Ovary (tissue), 10 donors: ENCODE measurements at places on chromosomes 3 and 15. TPM values are rescaled to one million over a fixed set of nuclear protein-coding genes. Genes with fewer than 3 reads are reported as not detected.
A peak's percentile ranks its signal among the peaks of the same experiment; 100 is the strongest.

Gene KLF15
- 37.1 TPM for total RNA-seq

Gene ONECUT1
- total RNA-seq, result 0.28 TPM

Gene FAIM
- total RNA-seq, result 27.5 TPM

Gene MEIS2
- 43.3 TPM for total RNA-seq

Gene CCR5
- total RNA-seq, result 2.1 TPM

DNA sequence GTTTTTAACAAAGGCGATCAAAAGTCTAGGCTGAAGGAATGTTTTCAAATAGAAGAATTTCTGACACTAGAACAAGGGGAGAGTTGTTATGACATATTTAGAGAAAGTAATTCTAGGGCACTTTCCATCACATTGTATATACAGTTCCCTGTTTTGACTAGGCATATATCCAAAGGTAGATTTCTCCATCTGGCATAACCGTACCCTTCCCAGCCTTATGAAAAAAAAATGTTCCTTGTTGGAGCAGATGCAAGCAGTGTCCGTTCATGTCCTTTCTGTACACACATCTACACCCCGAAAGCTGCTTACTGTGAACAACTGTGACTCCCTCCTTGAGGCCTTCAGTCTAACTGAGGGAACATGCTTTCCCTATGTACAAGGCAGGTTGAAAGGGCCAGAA, 271.7 kb upstream of the GBE1 start:
- DNase-seq, result no peak
- no peaks in the 10 kb centered on the region for H3K27me3 ChIP-seq
- H3K36me3 ChIP-seq, result no peaks in the 10 kb centered on the region
- no peak overlapping the region for H3K27ac ChIP-seq
- H3K4me3 ChIP-seq, result no peak overlapping the region

DNA sequence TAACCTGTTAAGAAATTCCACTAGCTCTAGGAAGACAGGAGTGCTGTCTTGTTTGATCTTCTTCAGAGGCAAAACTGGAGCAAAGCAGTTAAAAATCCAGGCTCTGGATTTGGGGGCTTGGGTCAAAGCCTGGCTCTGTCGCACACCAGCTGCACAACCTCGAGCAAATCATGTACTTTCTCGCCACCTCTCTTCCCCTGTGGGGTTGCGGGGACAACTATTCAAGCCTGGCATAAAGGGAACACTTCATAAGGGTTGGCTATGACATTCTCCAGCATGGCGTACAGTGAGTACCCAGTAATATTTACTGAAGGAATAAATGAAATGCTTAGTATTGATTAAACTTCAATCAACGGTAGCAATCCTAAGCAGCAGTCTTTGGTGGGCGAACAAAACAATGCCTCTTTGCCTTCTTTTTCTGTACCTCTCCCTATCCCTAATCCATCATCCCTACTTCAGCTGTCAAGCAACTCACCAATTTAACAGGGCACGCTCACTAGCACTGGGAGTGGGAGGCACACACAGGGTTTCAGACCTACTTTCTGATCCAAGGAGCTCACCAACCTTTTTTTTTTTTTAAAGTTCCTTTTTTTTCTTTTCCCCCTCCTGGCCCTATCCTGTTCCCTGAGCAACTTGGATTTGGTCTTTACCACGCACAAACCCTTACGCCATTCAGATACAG, 33.0 kb downstream of the GNB5 start:
- no peak overlapping the region for H3K27ac ChIP-seq
- no peak for DNase-seq
- H3K36me3 ChIP-seq, result no peaks in the 10 kb centered on the region
- H3K4me3 ChIP-seq, result no peak overlapping the region

- DNase-seq, result no peak
- H3K4me1 ChIP-seq, result no peaks in the 10 kb centered on the region
- no peaks in the 10 kb centered on the region for H3K36me3 ChIP-seq
- H3K4me3 ChIP-seq, result no peak overlapping the region
- H3K27me3 ChIP-seq, result no peaks in the 10 kb centered on the region
These were observed 510.2 kb upstream of the MDFIC2 start for GRCh38 chr3:70822669-70823068.

DNA sequence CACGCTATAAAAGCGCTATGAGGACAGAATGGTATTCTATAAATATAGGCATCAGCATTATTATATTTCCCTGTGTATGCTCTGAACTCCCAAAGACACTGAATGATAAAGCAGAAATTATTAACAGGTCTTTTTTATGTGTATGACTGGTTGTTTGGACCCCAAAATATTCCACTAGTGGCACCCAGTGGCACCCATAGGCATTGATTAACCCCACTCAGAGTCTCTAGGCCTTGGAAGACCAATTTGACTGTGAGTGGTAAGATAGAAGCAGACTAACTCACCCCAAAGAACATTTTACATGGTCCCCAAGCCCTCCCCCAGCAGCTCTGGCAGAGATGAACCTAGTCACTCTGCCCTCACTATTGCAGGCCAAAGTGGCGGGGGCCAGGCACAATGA, 45.4 kb upstream of the UBE2E1 start:
- no peaks in the 10 kb centered on the region for H3K27me3 ChIP-seq
- no peak overlapping the region for H3K4me3 ChIP-seq
- H3K27ac ChIP-seq, result no peak overlapping the region
- H3K4me1 ChIP-seq, result peaks cover 10% of the 10 kb centered on the region
- no peak for DNase-seq
- H3K36me3 ChIP-seq, result no peaks in the 10 kb centered on the region

GRCh38 chr3:183690402-183690995, 7.1 kb upstream of the YEATS2 start:
- no peak for DNase-seq
- H3K4me3 ChIP-seq, result no peak overlapping the region
- no peaks in the 10 kb centered on the region for H3K36me3 ChIP-seq

- no peaks in the 10 kb centered on the region for H3K36me3 ChIP-seq
- peaks cover 2% of the 10 kb centered on the region for H3K4me1 ChIP-seq
- no peak overlapping the region for H3K4me3 ChIP-seq
- DNase-seq, result no peak
- H3K27ac ChIP-seq, result no peak overlapping the region
These were observed 22.2 kb downstream of the PSTPIP1 start for GRCh38 chr15:77017091-77017660.

- no peaks in the 10 kb centered on the region for H3K27me3 ChIP-seq
- H3K27ac ChIP-seq, result peak overlapping the region; percentile 95
- peak overlapping the region; percentile 85 for H3K4me3 ChIP-seq
- DNase-seq, result no peak
These were observed 1.2 kb downstream of the GOLIM4 start for GRCh38 chr3:168094580-168094876.

- no peak overlapping the region for H3K27ac ChIP-seq
- H3K36me3 ChIP-seq, result no peaks in the 10 kb centered on the region
- H3K27me3 ChIP-seq, result no peaks in the 10 kb centered on the region
- DNase-seq, result no peak
- H3K4me1 ChIP-seq, result peaks cover 3% of the 10 kb centered on the region
These were observed 22.4 kb downstream of the PRKCI start for GRCh38 chr3:170244576-170244975.

- H3K36me3 ChIP-seq, result no peaks in the 10 kb centered on the region
- H3K27me3 ChIP-seq, result no peaks in the 10 kb centered on the region
- peak overlapping the region; percentile 100 for H3K27ac ChIP-seq
- no peaks in the 10 kb centered on the region for H3K4me1 ChIP-seq
- DNase-seq, result no peak
These were observed 869 bp upstream of the TSC22D2 start for GRCh38 chr3:150407051-150407807.

DNA sequence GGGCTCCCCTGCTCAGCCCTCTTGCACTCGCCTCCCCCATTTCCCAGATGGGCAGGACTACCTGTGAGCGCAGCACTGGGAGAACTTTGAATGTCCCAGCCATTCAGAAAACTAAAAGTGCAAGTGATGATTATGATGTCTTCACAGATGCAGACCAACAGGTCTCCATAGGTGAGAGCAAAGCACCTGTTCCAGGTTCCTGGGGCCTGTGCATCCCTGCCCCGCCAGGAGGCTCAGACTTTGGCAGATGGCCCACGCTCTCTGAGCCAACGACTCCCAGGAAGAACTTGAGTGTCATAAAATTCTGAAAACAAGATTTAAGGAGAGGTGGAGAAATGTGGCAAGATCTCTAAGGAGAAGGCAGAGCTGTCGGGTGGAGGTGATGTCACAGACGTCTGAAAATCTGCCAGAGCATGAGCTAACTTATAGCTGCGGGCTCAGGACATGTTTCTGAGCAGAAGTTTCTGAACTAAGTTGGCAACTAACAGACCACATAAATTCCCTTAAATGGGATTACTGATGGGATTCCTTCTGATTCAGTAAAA, 110.8 kb upstream of the IGF1R start:
- no peak for DNase-seq
- H3K27me3 ChIP-seq, result no peaks in the 10 kb centered on the region
- H3K27ac ChIP-seq, result no peak overlapping the region

- H3K27ac ChIP-seq, result no peak overlapping the region
- H3K4me1 ChIP-seq, result no peaks in the 10 kb centered on the region
- H3K36me3 ChIP-seq, result no peaks in the 10 kb centered on the region
- no peaks in the 10 kb centered on the region for H3K27me3 ChIP-seq
- no peak for DNase-seq
- no peak overlapping the region for H3K4me3 ChIP-seq
These were observed 12.4 kb downstream of the SPATA16 start for GRCh38 chr3:173128633-173129032.

- no peaks in the 10 kb centered on the region for H3K27me3 ChIP-seq
- peaks cover 10% of the 10 kb centered on the region for H3K4me1 ChIP-seq
- DNase-seq, result no peak
- peak overlapping the region; percentile 77 for H3K4me3 ChIP-seq
- H3K27ac ChIP-seq, result peak overlapping the region; percentile 99
- no peaks in the 10 kb centered on the region for H3K36me3 ChIP-seq
These were observed 1.4 kb downstream of the HTD2 start for GRCh38 chr3:58307639-58308215.

DNA sequence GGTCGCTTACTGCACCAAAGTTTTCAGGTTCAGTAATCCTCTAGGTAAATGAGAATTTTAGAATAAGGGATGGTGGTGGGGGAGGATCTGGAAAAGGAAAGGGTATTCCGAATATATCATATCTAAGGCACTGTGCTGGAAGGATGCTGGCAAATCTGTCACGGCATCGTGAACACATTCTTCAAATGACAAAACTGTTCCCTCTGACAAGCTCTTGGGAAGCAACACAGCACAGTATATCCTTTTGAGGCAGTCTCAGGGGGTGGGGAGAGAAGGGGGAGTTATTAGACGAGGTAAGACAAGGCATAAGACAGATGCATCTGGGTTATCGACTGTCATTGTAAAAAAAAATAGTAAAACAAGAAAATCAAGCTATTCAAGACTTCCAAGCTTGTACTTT, 289.6 kb upstream of the LRRN1 start:
- H3K27me3 ChIP-seq, result no peaks in the 10 kb centered on the region
- H3K27ac ChIP-seq, result no peak overlapping the region

DNA sequence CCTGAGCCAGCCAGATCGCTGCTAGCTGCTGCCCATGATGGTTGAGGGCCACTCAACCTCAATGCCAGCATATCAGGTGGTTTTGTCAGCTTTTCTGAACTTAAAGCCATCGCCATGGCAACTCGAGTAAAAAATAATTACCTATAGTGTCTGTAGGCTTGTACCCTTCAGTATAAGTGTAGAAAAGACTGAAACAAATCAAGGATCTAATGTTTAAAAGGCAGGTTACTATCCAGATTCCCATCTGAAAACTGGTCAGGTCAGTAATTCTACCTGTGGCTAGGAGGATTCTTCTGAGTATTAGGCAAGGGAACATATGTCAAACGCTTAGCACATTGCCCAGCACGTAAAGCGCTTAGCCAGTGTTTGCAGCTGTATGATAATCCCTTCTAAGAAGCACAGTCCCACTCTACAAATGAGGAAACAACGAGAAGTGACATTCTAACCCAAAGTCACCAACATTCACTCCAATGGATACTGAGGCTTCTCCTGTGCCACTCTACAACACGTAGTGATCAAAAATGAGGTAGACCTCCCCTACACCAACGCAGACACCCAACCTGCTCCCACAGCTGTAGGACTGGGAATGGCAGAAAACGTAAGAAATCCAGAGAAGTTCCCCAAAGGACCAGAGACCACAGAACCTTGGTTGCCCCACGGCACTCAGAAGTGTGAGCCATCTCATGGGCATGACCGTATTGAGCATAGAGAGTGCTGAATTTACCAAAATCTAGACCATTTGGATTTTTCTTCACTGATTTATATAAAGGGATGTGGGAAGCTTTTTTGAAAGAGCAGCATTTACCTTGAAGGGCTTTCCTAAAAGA, 55.3 kb downstream of the SLTM start:
- H3K36me3 ChIP-seq, result no peaks in the 10 kb centered on the region
- H3K4me3 ChIP-seq, result no peak overlapping the region
- H3K27ac ChIP-seq, result no peak overlapping the region

GRCh38 chr3:162443376-162443775, 946.8 kb downstream of the OTOL1 start:
- no peaks in the 10 kb centered on the region for H3K4me1 ChIP-seq
- H3K27me3 ChIP-seq, result no peaks in the 10 kb centered on the region
- H3K27ac ChIP-seq, result no peak overlapping the region

- peaks cover 2% of the 10 kb centered on the region for H3K4me1 ChIP-seq
- no peaks in the 10 kb centered on the region for H3K36me3 ChIP-seq
- H3K27ac ChIP-seq, result no peak overlapping the region
- no peak for DNase-seq
These were observed 652.0 kb upstream of the NECTIN3 start for GRCh38 chr3:110419601-110420000.

GRCh38 chr15:75347222-75348033, 589 bp downstream of the NEIL1 start:
- H3K4me1 ChIP-seq, result peaks cover 7% of the 10 kb centered on the region
- no peaks in the 10 kb centered on the region for H3K36me3 ChIP-seq
- H3K4me3 ChIP-seq, result peak overlapping the region; percentile 64
- no peak overlapping the region for H3K27ac ChIP-seq

DNA sequence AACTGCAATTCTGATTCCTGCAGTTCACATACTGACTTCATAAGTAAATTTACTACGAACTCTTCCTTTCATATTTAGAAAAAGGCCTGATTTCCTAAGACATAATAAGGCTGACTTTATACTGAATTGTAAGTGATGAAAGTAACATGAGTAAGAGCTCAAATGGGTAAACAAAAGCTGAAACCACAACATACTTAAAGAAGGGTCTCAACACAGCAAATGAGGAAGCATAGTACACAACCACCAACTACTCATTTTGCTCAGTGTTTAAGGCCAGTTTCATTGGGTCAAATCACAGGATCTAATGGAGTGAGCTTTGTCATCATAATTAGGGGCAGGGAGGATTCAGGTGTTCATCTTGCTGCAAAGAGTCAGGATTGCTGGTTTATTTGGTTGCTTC, 81.4 kb downstream of the SETD2 start:
- no peak overlapping the region for H3K4me3 ChIP-seq
- H3K36me3 ChIP-seq, result no peaks in the 10 kb centered on the region
- H3K27me3 ChIP-seq, result no peaks in the 10 kb centered on the region
- no peaks in the 10 kb centered on the region for H3K4me1 ChIP-seq

- H3K4me3 ChIP-seq, result no peak overlapping the region
- peak overlapping the region; percentile 13 for H3K27ac ChIP-seq
- no peaks in the 10 kb centered on the region for H3K27me3 ChIP-seq
- no peaks in the 10 kb centered on the region for H3K36me3 ChIP-seq
- no peak for DNase-seq
These were observed 861.7 kb upstream of the NR2F2 start for GRCh38 chr15:95468820-95469219.

GRCh38 chr3:197023241-197023997, 6.2 kb downstream of the MELTF start:
- H3K36me3 ChIP-seq, result no peaks in the 10 kb centered on the region
- no peak for DNase-seq
- no peak overlapping the region for H3K27ac ChIP-seq
- H3K27me3 ChIP-seq, result no peaks in the 10 kb centered on the region

- no peaks in the 10 kb centered on the region for H3K4me1 ChIP-seq
- no peaks in the 10 kb centered on the region for H3K27me3 ChIP-seq
- no peak overlapping the region for H3K27ac ChIP-seq
- H3K4me3 ChIP-seq, result no peak overlapping the region
These were observed 60.5 kb upstream of the KLF13 start for GRCh38 chr15:31265871-31266711.

- no peak for DNase-seq
- no peak overlapping the region for H3K27ac ChIP-seq
- H3K27me3 ChIP-seq, result no peaks in the 10 kb centered on the region
- no peaks in the 10 kb centered on the region for H3K4me1 ChIP-seq
These were observed 454.1 kb upstream of the BCHE start for GRCh38 chr3:166291186-166291955.
